ENCODE measurements at places on chromosomes 6 and 20.

- DNase-seq, result no peak
Measured at GRCh38 chr6:166938150-166938549, 18.2 kb downstream of the RNASET2 start.

- no peak for DNase-seq
Measured at GRCh38 chr6:135195522-135195921, 14.4 kb downstream of the MYB start.

- no peak for DNase-seq
Measured at GRCh38 chr6:15870333-15871043, 207.7 kb upstream of the DTNBP1 start.

DNA sequence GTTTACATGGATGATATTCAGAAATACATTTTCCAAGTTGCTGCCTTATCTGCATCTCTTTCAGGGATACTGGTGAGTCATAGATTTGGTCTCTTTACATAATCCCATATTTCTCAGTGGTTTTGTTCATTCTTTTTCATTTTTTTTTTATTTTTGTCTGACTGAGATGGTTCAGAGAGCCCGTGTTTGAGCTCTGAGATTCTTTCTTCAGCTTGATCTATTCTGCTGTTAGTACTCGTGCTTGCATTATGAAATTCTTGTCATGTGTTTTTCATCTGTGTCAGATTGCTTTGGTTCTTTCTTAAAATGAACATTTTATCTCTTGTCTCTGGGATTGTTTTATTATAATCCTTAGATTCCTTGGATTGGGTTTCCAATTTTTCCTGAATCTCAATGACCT is 317.3 kb downstream of the DOK5 start:
- DNase-seq, result no peak

- no peak for DNase-seq
Measured at GRCh38 chr6:54754406-54754805, 92.2 kb upstream of the FAM83B start.

DNA sequence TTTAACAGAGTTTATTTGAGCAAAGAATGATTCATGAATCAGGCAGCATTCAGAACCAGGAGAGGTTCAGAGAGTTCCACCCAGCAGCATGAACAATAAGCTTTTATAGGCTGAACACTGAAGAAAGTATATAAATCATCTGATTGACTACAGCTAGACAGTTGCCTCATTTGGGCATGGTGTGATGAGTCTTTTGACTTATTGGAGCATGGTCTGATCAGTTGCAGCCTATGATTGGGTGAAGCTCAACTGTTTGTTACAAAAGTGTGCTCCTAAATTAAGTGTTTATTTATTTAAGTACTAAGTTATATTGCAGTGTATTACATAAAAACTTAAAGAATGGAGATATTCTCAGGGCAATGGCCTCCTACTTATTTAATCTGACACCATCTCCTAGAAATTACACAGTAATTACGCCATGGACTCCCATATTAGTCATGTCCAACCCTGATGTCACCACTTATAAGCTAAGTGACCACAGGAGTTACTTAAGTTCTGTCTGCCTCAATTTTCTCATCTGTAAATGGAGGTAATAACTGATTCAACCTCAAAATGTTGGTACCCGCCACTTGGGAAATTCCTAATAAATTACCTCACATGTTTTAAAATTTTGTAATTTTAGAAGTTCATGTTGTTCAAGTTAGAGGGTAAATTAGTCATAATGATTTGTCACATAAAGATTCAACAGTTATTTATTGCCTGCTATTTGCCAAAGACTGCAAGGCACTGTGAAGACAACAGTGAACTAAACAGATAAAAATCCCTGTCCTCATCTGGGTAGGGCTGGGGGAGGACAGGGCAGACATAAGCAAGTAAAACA is 15.2 kb upstream of the ROS1 start:
- no peak for DNase-seq

- peak; percentile 79 for DNase-seq
Measured at GRCh38 chr6:14031516-14031915, 86.1 kb upstream of the CD83 start.

- DNase-seq, result no peak
Measured at GRCh38 chr6:127076466-127076865, 42.0 kb upstream of the RSPO3 start.

DNA sequence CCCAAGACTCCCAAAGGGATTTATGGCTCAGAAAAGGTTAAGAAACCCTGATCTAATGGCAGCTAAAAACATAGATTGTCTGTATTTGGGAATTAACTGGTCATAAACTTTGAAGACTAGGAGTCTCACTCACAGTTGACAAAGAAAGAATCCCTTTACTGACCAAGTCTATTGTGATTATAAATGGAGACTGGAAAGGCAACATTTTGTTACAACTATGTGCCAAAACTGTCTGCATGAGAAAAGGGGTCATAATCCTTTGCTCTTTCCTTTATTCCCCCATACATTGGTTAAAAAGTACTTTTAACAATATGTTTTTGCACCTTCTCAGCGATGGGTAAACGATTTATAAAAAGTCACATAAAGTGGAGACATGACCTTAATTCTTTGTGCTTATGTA is 206.9 kb upstream of the MAP3K7 start:
- DNase-seq, result no peak

- DNase-seq, result no peak
Measured at GRCh38 chr6:149903938-149904611, 6.2 kb upstream of the RAET1E start.

DNA sequence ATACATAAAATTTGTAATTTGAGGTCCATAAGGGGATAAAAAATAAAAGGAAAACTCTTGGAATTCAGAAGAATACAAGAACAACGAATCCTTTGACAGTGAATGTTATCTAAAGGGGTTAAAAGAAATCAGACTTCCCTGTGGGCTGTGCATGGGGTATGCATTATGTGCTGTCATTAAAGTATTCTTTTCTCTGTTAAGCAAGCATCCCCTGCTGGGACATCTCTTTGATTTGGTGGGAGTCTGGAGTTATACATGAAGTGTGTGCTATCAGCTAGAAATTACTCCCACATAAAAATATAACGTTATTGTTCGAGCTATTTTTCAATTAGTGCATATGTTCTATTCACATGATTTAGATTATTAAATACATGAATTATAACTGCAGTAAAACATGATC is 195.2 kb downstream of the CENPW start:
- DNase-seq, result no peak

DNA sequence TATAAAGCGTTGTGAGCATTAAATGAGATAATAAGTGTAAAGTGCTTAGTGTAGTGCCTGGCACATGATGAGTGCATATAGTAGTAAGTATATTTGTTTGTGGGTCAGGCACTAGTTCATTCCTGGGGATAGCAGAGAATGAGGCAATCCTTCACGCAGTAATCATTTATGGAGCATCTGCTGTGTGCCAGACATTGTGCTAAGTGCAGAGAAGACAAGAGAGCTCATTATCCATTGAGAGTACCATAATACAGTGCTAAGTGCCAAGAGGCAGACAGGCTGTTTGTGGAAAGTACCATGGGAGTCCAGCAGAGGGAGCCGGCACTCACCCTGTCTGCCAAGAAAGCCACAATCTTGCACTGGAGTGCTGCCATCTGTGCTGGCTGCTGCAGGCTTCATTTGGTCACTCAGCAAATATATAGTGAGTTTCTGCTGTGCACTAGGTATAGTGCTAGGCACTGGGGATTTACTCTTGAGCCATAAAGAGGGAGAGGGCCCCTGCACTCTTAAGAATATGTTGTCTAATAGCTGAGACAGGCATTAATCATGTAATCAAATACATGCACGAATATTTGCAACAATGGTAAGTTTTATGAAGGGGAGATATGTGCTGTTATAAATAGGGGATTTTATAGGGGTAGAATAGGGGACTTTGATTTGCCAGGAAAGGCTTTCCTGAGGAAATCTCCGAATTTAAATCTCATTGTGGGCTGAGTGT is 12.9 kb upstream of the MROH8 start:
- DNase-seq, result peak; percentile 88

GRCh38 chr6:52551483-52552277 is 25.2 kb downstream of the TRAM2 start:
- peak; percentile 41 for DNase-seq

GRCh38 chr6:158698931-158699330 is 49.1 kb downstream of the SYTL3 start:
- no peak for DNase-seq

- no peak for DNase-seq
Measured at GRCh38 chr6:2990248-2990931, 9.3 kb upstream of the NQO2 start.
